ENCODE measurements at places on chromosomes 5 and 9.

GRCh38 chr9:127224883-127225739 is 39.5 kb upstream of the GARNL3 start:
- DNase-seq = peak; percentile 92

- DNase-seq = no peak
Measured at GRCh38 chr5:53083927-53084326, 25.6 kb downstream of the MOCS2 start.

GRCh38 chr9:105307591-105308130 is 63.2 kb downstream of the SLC44A1 start:
- no peak for DNase-seq

DNA sequence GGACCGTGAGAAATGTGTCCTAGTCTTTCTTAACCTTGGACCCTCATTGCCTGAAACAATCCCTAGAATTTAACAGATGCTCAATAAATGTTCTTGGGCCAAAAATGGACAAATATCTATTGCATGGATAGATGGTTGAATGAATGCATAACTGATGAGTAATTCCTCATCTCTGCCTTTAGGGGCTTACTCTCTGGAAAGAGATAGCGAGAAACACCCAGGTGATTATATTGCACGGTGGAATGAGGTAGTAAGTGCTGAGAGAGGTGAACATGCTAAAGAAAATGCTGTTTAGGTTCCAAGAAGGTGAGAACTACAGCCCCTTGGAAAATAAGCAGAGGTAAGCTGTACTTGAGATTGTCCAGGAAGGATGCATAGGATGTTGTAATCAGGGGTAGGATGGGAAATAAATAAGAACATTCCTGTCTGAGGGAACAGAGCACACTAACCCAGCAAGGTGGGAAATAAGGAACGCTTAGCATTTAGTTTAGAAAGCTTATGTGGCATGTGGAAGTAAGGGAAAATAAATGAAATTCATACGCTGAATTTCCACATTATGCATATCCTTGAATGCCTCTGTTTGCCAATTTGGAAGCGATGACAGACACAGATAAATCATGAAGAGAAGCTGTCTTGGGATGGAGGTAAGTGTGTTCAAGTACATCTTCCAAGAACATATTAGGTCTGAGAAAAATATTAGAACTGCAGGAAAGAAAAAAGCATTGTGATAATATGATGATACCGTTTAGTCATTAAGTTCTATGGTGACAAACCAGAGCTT is 426.6 kb downstream of the ARHGEF28 start:
- DNase-seq = no peak

- DNase-seq = no peak
Measured at GRCh38 chr5:157912621-157913325, 53.8 kb upstream of the CLINT1 start.

- no peak for DNase-seq
Measured at GRCh38 chr9:13555989-13556500, 276.6 kb upstream of the MPDZ start.

DNA sequence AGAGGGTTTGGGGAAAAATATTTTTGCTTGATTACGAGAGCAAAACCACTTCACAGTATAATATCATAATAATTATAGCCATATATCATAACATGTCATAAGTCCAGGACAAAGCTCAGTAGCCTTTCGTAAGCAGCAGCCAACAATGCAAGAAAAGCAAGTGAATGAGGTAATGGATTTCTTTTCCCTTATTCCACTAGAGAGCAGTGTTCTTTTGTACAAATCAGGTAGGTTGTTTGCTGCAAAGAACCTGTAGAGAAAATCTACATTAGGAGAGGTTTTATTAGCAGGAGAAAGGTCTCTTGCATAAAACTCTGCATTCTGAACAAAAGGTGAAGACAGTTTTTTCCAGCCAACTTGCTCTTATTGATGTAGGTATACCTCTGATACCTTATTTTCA is 1033.4 kb downstream of the TLE4 start:
- no peak for DNase-seq

DNA sequence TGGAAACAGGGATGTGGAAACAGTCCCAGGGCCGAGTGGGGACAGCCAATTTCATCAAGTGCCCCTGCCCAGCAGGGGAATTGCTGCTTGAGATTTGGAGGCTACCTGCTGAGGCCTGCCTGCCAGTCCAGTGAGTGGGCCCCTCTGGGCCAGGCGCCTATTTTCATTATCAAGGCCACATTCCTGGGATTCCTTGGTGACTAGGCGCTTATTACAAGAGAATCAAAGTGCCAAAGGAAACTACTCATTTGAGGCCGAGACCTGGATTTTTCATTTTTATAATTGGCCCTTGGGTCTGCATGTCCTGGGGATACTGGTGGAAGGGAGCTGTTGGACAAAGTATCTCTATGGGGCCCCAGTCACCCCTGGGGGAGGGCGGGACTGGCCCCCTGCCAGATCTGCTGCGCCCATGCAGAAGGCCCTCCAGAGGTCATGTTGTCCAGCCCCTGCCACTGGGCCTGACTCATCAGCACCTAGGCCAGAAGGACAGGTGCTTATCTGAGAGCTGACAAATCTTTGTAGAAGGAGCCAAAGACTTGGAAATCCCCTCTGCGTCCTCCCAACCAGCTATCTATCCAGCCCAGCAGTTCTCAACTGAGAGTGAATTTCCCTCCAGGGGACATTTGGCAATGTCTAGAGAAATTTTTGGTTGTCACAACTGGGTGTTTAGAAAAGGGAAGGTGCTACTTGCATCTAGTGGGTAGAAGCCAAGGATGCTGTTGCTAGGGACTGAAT is 45.6 kb downstream of the FOXI1 start:
- DNase-seq = no peak

DNA sequence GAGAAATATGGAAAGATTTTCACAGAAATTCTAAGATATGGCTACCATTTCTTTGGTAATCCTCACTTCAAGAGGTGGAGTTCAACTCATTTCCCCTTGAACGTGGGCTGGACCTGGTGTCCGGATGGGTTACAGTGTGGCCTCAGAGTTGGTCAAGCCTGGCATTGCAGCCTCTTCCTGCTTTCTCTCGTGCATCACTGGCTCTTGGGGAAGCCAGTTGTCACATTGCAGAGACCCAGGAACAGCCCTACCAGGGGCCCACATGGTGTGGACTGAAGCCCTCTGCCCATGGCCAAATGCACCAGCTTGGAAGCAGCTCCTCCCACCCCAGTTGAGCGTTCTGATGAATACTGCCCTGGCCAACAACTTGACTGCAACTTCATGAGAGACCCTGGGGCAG is 47.7 kb upstream of the FCN1 start:
- no peak for DNase-seq

GRCh38 chr9:105932276-105932675 is 237.9 kb downstream of the TMEM38B start:
- DNase-seq = no peak

GRCh38 chr5:61523073-61523472 is 191.0 kb downstream of the ZSWIM6 start:
- no peak for DNase-seq

GRCh38 chr5:156716591-156717380 is 133.3 kb upstream of the PPP1R2B start:
- DNase-seq = no peak

- no peak for DNase-seq
Measured at GRCh38 chr9:92180669-92181181, 65.5 kb upstream of the SPTLC1 start.

- peak; percentile 30 for DNase-seq
Measured at GRCh38 chr5:55231029-55231918, 2.1 kb downstream of the CCNO start.

GRCh38 chr5:35185518-35185917 is 44.8 kb downstream of the PRLR start:
- DNase-seq = no peak

DNA sequence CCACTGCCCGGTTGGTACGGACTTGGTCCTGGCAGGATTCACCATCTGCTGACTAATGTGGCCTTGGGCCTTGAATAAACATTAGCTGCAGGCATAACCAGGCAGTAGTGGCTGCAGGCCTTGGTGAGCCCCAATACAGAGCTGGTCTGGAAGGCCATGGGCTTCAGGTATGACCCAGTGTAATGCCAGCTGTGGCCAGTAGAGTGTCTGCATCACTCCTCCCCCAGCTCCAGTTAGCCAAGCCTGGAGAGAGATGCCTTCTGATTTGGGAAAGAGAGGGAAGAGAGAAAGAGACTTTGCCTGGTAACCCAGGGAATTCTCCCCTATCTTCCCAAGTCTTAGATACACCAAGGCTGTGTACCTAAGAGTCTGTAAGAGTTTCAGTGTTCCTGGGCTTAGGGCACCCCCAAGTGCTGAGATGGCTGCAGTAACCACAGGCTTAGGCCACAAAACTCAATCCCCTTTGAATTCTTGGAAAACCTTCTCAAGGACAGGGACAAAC is 5.6 kb upstream of the C5 start:
- no peak for DNase-seq

- DNase-seq = no peak
Measured at GRCh38 chr5:135228222-135228621, 170.8 kb downstream of the MACROH2A1 start.

GRCh38 chr9:128455849-128456612 is at the start of gene ODF2:
Gene ODF2 (plus strand): TSS chr9:128456006. CDS start chr9:128456092, 86 bp downstream.
- peak; percentile 99 for DNase-seq

DNA sequence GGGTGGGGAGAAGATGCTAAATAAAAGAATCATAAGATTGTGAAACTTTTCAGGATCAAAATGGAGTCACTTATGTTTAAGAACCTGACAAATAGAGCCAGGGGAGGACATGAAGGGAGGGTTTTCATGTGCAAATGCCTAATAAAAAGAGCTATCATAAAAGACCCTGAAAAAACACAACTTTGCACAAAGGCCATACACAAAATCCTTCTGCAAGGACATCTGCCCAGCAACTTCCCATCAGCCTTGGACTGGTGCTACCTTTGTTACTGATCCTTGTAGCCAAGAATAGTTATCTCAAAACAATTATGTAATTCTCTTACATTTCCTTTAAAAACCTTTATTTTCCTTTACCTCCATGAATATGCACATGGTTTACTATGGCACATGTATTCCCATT is 63.0 kb downstream of the APBA1 start:
- DNase-seq = no peak

DNA sequence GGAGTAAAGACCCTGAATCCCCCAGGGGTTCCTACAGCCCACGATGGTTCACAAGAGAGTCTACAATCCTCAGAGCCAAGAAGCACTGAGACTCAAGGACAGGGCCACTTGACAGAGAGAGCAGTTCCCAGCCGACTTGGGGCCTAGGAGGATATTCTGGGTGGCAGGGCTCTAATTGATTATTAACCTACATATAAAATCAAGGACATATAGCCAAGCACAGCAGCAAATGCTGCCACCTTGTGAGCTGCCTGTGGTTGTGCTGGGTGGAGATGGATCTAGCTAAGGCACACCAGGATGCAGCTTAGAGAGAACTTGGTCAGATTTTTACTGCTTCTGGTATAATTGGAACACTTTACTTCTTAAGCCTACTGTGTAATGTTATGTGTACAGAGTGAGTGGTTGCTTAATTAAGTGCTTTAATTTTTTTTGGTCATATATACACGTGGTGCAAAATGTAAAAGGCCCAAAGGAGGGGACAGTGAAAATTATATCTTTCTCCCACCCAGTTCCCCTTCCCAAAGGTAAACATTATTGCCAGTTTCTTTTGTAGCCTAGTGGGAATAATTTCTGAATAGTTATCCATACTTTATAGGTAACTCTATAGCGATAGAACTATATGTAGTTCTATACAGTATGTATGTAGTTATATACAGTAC is 78.8 kb downstream of the F2RL2 start:
- peak; percentile 44 for DNase-seq

DNA sequence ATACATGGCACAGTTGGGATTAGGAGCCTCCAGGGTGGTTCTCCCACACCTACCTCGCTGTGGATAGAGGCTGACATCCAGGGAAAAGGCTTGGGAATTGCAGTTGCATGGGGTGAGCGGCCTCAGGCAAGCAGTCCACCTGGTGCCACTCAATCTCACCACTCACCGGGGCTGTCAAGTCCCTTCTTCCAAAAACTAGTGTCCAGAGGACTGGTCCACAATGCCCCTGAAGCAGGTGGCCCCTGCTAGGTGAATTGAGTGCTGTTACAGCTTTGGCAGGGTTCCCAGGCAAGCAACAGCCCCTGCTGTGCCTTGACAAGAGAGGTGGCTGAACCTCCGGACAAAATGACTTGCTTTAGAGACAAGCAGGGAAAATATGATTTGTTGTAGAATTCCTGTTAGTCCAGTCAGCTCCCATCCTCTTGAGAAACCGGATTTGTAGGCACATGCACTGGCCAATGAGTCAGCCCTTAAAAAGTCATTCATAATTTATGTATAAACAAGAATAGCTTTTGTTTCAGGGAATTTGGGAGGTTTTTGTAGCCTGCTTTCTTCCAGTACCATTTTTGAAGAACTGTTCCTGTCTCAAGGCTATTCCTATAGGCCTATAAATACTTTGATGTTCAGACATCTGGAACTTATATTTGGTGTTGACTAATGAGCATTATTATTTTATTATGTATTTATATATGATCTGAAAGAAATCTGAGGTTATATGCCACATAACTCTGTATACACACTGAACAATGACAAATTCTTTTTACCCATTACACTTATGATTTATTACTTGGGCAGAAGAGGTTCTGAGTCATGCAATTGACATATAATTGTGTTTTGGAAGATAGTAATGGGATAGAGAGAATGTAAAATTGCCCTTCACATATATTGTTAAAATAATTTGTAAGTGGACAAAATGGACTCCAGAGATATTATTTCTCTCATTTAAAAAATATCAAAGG is 411.1 kb downstream of the ACTL7B start:
- no peak for DNase-seq
